ENCODE measurements at places on chromosomes 16 and 17.

GRCh38 chr17:61828694-61829093 lies 34.6 kb downstream of the BRIP1 start:
- no peak for DNase-seq

- DNase-seq: no peak
Observed at GRCh38 chr16:2852003-2852730, 5.8 kb downstream of the PRSS22 start.

DNA sequence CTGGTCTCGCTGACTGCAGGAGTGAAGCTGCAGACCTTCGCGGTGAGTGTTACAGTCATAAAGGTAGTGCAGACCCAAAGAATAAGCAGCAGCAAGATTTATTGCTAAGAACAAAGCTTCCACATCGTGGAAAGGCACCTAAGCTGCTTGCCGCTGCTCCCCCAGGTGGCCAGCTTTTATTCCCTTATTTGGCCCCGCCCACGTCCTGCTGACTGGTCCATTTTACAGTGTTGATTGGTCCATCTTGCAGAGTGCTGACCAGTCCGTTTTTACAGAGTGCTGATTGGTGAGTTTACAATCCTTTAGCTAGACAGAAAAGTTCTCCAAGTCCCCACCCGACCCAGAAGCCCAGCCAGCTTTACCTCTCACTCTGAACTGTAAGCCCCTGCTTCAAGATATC lies 227.8 kb downstream of the ABCC12 start:
- no peak for DNase-seq

GRCh38 chr16:50207652-50208051 lies 54.5 kb downstream of the TENT4B start:
- DNase-seq: no peak

- no peak for DNase-seq
Observed at GRCh38 chr17:55496094-55496881, 15.0 kb downstream of the SMIM36 start.

- peak; percentile 59 for DNase-seq
Observed at GRCh38 chr17:7043497-7044198, at the start of gene SLC16A11. SLC16A11 (minus strand) TSS chr17:7044092; CDS start chr17:7043513, 579 bp downstream.

DNA sequence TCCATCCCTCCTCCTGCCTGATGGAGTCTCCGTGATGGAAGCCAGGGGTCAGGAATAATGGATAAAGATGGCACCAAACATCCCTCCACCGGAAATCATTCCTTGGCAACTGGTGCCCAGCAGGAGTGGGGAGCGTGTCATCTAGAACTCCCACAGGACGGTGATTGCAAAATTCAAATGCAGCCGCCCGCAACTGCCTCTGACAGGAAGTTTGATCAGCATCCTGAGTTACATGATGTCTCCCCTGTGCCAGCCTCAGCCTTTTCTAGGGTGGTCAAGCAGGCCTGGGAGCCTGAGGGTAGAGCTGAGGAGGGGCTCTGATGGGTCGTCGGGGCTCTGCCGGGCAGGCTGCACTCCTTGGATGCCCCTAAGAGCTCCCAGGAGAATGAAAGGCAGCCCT lies 52.8 kb downstream of the GSG1L start:
- no peak for DNase-seq
